Activated gamma-delta T cell treated with Interleukin-2 at 50 U/mL for 16 hours (primary cell): ENCODE measurements at places on chromosomes 5 and 9.
A peak's percentile ranks its signal among the peaks of the same experiment; 100 is the strongest.

DNA sequence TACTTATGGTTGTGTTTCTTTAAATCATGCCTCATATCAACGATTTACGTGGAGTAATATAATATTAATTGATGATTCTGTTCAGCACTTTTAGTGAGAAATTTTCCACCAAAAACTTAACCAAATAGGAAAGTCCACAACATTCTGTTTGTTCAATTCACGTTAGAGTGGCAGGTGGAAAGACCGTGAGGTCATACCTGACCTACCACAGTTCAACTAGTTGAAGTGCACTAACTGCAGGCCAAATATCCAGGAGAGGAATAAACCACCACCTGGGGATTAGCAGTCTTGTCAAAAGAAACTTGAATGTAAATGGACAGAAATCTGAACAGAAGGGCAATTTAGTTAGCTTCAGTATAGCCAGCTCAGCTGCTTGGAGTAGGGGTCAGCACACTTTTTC, 577.7 kb downstream of the KIF4B start:
- DNase-seq = no peak

GRCh38 chr5:178376921-178377582, 144.4 kb upstream of the PHYKPL start:
- no peak for DNase-seq

GRCh38 chr5:177212242-177212641, 78.7 kb downstream of the NSD1 start:
- DNase-seq = no peak

DNA sequence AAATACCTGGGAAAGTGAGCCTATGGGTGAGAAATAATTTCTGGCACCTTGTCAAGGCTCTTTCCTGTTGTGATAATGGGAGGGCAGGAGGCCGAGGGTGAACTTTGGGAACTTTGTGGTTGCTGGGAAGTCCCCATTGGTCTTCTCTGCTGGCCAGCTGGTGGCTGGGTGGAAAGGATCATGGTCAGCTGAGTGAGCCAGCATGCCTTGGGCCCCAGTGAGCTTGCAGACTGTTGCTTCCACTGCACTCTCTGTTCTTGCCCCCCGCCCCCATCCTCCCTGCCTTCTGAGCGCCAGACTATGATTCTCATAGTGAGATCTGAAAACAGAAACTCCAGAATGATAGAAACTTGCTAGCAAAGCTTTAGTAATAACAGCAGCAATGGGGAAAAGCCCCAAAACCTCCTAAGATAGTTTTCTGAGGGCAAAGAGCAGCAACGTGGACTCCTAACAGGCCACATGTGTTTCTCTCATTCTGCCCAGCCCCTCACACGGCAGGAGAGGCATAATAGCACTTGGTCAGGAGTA, 139.2 kb upstream of the SMARCA2 start:
- no peak for DNase-seq

- DNase-seq = no peak
Observed at GRCh38 chr5:18179579-18179978, 545.3 kb downstream of the TAF11L14 start.

DNA sequence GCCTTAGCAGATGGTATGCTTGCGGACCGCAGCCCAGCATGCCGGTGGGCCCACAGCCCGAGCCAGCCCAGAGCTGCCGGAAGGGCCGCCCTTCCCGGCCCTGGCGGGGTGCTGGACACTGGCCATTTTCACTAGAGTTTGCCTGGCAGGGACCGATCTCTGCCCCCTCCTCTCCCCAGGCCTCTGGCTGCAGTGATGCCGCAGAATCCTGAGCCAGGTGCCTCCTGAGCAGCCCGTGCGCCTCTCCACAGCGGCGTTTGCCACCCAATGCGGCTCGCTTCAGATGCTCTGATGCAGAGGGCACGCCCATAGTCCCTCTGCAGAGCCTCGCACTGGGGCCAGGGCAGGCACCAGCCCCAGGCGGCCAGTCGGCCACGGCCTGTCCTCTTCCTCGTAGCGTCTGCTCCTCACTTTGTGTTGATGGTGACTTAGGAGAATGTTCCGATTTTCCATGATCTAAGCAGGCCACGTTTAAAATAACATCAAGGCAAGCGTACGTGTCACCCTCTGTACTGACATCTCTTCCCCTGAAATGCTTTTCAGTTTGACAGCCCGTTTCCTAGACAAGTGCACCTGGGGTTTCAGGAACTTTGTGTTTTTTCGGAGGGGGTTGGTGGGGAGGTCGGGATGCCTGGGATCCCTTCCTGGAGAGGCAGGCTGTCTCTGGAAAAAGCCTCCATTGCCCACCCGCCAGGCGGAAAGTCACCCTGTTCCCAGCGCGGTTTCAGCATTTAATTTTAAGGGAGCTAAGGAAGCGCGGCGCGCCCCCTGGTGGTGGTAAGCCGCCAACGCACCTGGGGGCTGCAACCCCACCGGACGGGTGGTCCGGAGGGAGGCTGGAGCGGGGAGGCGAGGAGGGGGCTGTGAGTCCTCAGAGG, 29.8 kb upstream of the HMCN2 start:
- peak; percentile 70 for DNase-seq

DNA sequence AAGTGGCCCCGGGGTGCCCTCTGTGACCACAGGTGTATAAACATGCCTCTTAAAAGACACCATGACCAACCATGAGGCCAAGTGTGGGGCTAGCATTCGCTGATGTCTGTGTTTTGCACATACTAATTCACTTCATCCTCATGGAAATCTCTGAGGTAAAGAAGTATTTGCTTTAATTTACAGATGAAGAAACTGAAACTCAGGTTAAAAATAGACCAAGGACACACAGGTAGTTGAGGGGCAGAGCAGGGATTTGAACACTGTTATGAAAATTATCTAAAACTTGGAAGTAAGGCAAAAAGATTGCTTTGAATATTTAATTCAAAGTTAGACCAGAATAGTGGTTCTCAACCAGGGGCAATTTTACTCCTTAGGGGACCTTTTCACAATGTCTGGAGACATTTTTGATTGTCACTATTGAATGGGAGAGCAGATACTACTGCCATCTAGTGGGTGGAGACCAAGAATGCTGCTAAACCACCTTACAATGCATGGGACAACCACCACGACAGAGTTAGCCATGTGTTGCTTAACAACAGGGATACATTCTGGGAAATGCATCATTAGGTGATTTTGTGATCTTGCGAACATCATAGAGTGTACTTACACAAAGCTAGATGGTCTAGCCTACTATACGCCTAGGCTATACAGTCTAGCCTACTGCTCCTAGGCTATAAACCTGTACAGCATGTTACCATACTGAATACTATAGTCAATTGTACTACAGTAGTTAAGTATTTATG, 8.0 kb upstream of the FXN start:
- peak; percentile 30 for DNase-seq

DNA sequence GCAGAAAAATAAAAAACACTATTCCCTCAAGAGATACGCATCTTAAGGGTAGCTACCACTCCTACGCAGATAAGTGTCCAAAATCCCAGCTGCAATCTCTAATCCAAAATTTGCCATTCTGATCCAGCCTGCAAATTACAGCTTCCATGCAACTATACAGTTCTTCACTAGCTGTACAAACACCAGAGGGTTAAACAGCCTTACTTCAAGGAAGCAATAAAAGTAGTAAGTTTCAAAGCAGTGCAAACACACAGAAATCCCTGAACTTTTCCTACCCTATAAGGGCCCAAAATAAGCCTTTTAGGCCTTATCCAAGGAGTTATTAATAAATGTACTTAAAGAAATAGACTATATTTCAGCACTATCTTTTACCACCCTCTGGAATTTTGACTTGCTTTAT, 39.5 kb downstream of the PWWP2A start:
- DNase-seq = no peak

GRCh38 chr9:4515958-4516375, 25.7 kb downstream of the SLC1A1 start:
- DNase-seq = no peak

DNA sequence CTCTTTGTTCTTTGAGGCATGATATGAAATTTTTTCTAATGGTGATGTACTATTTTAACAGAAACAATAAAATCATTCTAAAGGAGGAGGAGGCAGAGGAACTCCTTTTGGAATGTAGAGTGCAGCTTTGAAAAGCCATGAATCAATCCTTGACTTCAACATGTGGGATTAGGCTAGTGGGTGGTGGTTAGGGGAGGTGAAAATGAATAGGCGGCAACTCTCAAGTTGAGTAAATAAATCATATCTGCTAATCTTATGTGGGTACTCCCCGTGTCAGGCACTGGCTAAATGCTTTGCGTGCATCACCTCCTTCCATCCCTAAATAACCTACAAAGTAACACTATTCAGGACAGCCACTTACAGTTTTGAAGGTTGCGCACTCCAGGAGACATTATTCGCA, 35.1 kb downstream of the FAM81B start:
- DNase-seq = no peak

DNA sequence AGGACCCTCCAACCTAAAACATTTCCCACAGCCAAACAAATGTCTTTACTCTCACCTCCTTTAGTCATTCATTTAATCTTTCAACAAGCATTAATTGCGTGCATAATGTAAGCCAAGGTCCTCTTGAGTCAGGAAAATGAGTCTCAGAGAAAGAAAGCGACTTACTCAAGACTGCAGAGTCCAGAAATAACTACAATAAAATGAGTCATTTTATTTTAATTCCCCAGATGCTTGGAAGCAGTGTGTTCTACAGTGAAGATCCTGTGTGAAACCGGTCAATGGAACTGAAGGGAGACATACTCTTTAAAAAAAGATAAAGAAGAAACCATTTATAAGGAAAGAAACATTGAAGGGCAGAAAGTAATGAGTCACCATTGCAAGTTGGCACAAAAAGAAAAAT, 513.7 kb downstream of the CDK5RAP2 start:
- DNase-seq = no peak

- DNase-seq = no peak
Observed at GRCh38 chr5:138853132-138853531, 22.0 kb downstream of the LRRTM2 start.

DNA sequence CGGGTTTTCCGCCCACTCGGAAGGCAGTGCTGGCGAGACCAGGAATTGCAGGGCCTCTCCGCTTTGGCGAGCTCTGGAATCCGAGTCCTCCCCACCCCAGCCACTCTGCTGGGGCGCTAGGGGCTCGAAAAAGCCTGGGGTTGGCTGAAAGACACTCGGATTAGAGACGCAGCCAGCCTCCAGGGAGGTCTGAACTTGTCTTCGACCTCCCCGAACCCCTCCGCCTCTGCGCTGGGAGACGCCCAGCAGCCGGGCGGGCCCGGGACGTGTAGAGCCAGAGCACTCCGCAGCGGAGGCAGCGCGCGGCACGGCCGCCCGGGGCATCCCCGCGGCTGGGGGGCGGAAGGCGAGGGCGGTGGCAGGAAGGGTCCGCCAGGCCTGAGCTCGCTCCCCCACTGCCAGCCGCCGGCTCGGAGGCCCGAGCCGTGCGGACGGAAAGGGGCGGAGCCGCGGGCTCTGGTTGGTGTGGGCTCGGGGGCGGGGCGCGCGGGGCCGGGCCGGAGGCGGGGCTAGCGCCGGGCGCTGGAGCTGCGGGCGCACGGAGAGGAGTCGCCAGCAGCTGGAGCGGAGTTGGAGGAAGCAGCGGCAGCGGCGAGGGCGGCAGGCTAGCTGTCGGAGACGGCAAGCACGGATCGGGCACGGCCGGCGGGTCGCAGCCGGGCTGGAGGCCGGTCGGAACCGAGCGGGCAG, at the start of gene PIK3R1:
TSS of gene PIK3R1 (plus strand) at position 549 of the 690 bp plus-strand sequence. CDS start 10,920 bp downstream, outside the sequence.
- peak; percentile 88 for DNase-seq

DNA sequence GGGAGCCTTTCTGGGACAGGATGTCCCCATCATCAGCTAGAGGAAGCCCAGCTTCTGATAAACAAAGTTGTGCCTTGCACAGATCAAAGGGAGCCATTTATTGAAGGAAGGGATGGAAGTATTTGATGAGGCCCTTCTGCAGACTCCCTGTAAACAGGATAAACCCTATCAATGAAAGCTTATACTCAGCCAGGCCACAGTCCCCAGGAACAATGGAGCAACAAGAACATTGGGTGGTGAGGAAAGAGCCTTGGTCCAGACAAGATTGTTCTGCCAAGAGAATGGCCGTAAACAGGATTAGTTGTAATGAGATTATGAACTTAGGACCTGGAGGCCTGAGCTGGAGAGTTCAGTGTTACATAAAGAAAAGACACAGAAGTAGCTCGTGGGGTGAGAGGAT, 40.5 kb upstream of the LIFR start:
- no peak for DNase-seq

GRCh38 chr5:102106599-102106998, 189.5 kb downstream of the SLCO4C1 start:
- DNase-seq = no peak

DNA sequence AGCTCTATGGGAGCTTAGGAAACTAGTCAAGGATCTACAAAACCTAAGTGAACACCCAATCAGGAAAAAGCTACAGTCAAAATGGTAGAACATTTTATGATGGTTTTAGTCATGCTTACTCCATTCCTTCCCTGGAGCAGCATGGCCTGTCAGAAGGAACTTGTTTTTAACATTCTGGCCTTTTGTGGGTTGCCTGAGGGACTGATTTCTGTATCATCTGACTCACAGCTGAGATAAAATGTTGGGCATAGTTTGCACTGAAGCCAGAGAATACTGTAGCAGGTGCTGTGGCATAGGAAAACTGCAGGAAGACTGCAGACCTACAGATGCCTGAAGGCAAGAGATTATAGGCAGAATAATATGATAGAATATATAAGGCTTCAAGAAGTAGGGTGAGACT, 719.6 kb upstream of the GRAMD2B start:
- no peak for DNase-seq

DNA sequence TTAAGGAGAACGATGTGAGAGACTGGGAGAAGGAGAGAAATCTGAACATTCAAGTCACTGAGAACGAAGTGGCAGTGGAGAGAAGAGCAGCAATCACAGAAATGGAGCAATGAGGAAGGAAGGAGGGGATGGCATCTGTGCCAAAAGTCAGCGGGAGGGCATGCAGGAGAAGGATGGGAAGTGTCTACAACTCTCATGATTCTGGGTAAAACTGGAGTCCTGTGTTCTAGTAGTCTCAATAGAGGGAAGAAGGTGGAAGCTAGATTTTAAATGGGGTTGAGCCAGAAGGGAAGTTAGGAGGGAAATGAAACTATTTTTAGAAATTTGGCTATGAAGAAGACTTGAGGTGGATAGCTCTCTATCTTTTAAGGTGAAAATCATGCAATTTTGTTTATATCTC, 39.1 kb upstream of the SPATA31C2 start:
- no peak for DNase-seq

GRCh38 chr9:5869315-5870019, 21.2 kb upstream of the MLANA start:
- DNase-seq = no peak

GRCh38 chr5:83323557-83324180, 147.9 kb upstream of the VCAN start:
- no peak for DNase-seq
